ENCODE measurements at places on chromosomes 16 and 17.

GRCh38 chr17:61385577-61386236 lies 13.9 kb upstream of the TBX2 start:
- no peak for DNase-seq

DNA sequence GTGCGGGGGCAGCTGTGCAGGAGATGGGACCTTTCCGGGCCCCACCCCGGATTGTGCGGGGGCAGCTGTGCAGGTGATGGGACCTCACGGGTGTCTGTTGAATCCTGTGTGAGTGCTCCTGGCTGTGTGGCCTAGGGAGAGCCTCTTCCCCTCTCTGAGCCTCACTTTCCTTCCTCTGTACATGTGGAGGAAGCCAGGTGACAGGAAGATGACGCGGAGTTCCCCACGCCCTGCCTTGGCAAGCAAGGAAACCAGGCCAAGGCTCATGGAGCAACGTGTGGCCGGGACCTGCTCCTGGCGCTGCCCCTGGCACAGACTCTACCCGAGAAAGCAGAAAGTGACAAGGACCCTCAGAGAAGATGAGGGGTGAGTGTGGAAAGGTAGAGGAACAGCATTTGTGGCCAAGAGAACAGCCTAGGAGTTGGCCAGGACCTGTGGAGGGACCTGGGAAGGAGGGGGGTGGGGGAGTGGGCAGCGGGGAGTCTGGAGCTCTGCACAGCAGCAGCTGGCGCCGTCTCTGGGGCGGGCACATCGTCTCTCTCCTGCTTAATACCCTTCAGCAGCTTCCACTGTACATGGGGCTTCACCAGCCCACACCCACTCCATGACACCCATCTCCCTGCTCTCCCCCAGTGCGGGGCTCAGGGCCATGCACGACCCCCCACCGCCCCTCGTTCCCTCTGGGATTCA lies 38.4 kb upstream of the PABPN1L start:
- DNase-seq = no peak

- DNase-seq = no peak
Measured at GRCh38 chr17:45934044-45934979, 40.0 kb downstream of the MAPT start.

GRCh38 chr16:29951625-29952365 lies 10.1 kb upstream of the TMEM219 start:
- no peak for DNase-seq

- DNase-seq = no peak
Measured at GRCh38 chr17:77877036-77877435, 81.5 kb upstream of the TNRC6C start.

- no peak for DNase-seq
Measured at GRCh38 chr16:89924297-89924924, 1.3 kb downstream of the TUBB3 start.

DNA sequence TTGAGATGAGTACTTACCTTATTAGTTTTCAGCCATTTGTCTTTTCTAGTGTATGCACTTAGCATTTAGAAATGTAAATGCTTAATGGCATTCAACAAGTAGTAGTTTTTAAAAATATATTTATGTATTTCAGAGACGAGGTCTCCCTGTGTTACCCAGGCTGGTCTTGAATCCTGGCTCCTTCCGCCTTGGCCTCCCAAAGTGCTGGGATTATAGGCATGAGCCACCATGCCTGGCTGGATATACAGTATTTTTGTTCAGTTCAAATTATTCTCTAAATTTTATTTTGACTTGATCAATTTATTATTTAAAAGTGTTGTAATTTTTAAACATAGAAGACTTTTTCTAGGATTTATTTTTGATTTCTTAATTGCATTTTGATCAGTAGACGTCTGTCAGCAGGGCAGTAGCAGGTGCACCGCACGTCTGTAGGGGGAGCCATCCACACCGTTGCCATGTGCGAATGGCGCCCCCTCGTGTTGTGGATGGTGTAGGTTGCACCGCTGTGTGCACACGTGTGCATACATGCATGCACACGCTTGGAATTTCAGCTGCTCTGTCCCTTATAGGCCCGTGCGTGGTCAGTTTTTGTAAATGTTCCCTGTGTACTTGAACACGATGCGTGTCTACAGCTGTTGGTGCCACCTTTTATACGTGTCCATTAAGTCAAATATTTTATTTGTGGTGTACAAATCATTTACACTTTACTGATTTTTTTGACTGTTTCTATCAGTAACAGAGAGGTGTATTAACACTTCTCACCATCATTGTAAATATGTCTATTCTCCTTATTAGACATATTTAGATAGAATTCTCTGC lies 30.6 kb downstream of the RPTOR start:
- peak; percentile 81 for DNase-seq

DNA sequence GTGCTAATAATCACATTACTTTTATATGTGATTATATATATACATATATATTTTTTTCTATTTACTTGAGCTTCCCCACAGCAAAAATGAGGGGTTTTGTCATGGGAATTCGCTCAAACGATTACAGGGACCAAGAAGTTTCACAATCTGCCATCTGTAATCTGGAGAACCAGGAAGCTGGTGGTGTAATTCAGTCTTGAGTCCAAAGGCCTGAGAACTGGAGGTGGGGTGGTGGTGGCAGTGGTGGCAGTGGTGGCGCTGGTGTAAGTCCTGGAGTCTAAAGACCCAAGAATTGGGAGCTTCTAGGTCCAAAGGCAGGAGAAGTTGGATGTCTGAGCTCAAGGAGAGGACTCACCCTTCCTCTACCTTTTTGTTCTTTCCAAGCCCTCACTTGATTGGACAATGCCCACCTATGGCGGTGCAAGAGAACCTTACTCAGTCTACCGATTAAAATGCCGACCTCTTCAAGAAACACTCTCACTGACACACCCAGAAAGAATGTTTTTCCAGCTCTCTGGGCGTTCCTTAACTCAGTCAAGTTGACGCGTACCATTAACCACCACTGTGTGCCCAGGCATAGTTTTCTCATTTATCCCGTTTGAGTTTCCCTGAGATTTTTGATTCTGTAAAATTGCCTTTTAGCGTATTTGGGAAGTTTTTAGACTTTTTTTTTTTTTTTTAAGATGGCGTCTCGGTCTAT lies 31.9 kb downstream of the POLR2A start:
- DNase-seq = no peak

GRCh38 chr17:42667088-42667951 lies 8.2 kb downstream of the TUBG2 start:
- no peak for DNase-seq

DNA sequence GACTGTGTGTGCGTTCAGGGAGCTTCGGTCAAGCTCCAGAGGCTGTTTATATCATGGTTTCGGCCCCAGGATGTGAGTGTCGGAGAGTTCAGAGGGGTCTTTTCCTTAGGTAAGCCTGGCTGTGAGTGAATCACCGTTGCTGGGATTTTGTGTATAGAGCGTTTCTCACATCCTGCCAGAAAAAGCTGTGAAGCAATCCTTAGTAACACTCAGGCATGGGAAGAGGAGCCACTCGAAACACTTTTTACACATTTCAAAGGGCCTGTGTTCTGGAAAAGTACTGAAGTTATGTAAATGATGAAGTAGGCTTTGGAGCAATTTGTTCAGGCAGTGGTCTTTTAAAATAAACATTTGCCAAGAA lies 662 bp downstream of the PGS1 start:
- no peak for DNase-seq

- no peak for DNase-seq
Measured at GRCh38 chr17:3316836-3317235, 18.7 kb upstream of the OR3A1 start.

GRCh38 chr16:1779741-1780676 lies 2.4 kb downstream of the SPSB3 start:
- no peak for DNase-seq

DNA sequence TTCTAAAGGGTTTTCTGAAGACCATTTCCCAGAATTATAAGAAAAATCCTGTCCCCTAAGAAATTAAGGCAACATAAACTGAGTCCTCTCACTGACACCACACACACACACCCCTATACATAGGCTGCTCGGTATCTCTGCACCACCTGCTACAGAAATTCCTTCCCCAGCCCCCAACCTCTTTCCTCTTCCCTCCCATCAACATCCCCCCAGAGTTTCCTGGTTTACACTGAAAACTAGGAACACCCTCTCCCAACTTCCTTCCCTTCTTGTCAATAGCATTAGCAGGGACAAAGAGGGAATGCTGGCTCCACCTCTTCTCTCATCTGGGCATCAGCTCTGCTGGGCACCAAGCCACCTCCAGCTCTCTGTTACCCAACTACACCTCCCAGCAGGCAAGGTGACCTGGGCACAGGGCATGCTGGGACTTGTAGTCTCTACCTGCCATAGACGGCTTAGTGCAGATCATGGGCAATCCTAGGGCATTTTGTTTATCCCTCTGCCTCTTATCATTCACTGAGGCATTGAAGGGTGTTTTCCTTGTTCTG lies 15.7 kb downstream of the CAVIN1 start:
- DNase-seq = peak; percentile 38

DNA sequence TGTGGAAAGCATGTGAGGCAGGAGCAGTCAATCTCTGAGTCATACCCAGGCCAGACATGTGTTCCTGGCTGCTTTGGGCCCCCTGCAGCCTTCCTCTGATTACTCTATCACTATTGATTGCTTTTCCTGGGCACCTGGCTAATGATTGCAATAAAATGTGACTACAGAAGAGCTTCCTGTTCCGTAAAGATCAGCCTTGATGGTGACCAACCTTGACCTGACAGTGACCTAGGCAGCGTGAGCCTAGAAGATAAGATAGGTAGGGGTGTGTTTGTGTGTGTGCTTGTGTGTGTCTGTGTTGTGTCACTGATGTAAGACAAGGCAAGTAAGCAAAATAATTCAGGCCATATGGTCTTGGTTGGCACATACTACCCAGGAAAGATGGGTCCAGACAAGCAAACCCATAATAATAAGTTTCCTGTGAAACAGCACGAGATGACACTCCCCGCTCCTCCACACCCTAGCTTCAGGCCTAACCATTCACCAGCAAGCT lies 367.7 kb upstream of the CDH11 start:
- DNase-seq = no peak

DNA sequence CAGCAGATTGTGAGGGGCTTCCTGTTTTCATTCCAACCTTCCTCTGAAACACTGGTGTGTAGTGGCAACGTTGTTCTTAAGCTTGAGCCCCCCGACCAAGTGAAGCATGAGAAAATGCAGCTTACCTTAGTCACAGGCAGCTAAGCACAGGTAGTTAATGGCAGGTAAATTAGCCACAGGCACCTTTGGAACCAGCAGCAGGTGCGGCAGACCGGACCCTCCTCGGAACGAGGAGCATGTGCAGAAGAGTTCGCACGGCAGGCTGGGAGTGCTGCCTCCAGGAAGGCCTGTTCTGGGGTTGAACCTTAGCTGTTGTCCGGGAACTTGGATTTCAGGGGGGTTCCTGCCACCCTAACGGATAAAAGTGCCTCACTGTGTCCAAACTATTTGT lies 7.2 kb upstream of the IRF8 start:
- no peak for DNase-seq

DNA sequence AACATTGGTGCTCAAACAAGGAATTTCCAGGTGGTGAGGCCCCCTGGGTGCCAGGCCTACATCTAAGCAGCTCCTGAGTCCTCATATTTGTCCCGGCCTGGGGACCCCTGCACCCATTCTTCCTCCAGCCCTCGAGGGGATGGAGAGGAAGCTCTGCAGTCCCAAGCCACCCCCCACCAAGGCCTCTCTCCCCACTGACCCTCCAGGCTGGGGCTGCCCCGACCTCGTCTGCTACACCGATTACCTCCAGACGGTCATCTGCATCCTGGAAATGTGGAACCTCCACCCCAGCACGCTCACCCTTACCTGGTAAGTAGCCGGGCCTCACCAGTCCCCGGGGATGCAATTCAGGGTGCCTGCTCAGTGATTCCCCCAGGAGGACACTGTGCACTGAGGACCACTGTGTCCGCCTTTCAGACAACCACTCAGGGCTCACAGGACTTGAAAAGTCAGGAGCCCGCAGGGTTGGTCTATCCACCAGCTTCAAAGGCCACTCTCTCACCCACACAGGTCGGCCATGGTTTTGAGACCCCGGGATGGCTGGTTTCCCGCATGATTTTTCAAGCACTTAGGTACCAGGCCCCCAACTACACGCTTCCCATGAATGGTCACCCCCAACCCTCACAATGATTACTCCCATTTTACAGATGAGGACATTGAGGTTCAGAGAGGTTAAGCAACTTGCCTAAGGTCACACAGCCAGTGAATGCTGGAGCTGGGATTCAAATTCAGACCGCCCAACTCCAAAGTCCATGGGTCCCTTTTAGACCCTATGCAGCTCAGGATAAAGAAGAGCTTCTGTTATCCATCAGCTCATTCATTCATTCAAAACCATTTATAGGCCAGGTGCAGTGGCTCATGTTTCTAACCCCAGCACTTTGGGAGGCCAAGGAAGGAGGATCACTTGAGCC lies 32.4 kb downstream of the IL21R start:
- DNase-seq = no peak

DNA sequence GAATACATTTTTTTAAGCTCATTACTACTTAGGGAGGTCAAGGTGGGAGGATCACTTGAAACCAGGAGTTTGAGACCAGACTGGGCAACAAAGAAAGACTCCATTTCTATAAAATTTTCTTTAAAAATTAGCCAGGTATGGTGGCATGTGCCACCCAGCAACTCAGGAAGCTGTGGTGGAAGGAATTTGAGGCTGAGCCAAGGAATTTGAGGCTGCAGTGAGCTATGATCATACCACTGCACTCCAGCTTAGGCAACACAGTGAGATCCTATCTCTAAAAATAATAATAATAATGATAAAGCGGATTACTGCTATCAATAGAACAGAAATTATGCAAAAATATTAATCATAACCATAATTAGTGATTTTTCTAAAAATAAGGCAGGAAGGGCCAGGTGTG lies 170.3 kb downstream of the COPRS start:
- no peak for DNase-seq

- DNase-seq = no peak
Measured at GRCh38 chr16:2956579-2956956, 7.5 kb upstream of the KREMEN2 start.

- no peak for DNase-seq
Measured at GRCh38 chr17:11899537-11899942, 97.7 kb downstream of the ZNF18 start.

- DNase-seq = no peak
Measured at GRCh38 chr16:81942007-81942601, 69.2 kb downstream of the SDR42E1 start.

- DNase-seq = no peak
Measured at GRCh38 chr17:57999496-58000017, 7.5 kb downstream of the SRSF1 start.

GRCh38 chr17:64042700-64043485 lies 22.5 kb upstream of the ICAM2 start:
- no peak for DNase-seq

DNA sequence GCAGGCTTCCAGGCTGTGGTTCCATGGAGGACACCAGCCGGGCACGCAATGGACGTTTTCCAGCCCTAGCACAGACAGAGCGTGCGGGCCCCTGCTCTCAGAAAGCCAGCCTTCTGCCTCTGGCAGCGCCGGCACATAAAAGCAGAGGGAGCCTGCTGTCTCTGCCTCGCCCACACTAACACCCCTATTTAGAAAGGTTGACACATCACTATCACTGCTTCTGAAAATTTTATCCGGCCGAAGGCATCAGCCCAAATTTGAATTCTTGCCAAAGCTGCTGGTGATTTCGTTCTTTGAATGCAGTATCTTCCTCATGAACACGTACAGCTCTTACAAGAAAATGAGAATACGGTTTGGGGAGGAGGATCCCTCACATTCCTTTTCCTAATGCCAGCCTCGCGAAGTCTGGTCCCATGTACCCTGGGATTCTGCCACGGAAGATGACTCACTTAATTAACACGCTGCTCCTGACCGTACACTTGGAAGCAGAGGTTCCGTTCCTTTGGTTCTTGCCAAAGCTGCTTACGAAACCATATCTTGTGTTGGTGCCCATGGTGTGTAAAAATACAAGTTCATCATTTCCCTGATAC lies 1.3 kb upstream of the RAB11FIP3 start:
- DNase-seq = no peak

- DNase-seq = no peak
Measured at GRCh38 chr16:87816507-87817100, 50.8 kb upstream of the KLHDC4 start.

- no peak for DNase-seq
Measured at GRCh38 chr17:48175692-48176470, 68.3 kb downstream of the SNX11 start.
